ENCODE measurements at places on chromosomes 2 and 18. TPM values are rescaled to one million over a fixed set of nuclear protein-coding genes. Genes with fewer than 3 reads are reported as not detected.

Gene ABCG5
- total RNA-seq = not detected

- DNase-seq = peak; percentile 64
Measured at GRCh38 chr2:26770986-26771586, 7.0 kb downstream of the SLC35F6 start.

Gene ARHGEF33
- total RNA-seq = 0.39 TPM

DNA sequence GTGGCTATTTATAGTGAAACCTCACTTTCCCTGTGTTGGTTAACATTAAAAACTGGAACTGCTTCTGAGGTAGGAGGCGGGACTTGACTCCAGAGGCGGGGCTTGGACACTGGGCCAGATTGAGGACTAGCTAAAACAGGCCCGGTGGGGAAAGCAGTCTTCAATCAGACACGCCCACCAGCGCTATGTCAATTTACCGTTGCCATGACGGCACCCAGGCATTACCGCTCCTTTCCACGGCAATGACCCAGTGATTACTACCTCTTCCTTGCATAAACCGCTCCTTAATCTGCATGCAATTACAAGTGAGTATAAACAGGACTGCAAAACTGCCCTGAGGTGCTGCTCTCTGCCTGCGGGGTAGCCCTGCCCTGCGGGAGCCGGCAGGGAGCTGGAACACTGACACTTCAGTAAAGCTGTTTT lies 35.3 kb downstream of the LRRFIP1 start:
- DNase-seq = peak; percentile 79

Gene SPP2
- not detected for total RNA-seq

- no peak for DNase-seq
Measured at GRCh38 chr2:10529611-10530010, 81.5 kb upstream of the ODC1 start.
